Right renal pelvis (tissue), 4 donors: ENCODE measurements at places on chromosomes 7 and 10.

GRCh38 chr7:150964593-150965111 lies 13.5 kb downstream of the KCNH2 start:
- no peak for DNase-seq

- DNase-seq, result no peak
These were observed 23.6 kb upstream of the VSIR start for GRCh38 chr10:71796749-71797405.

GRCh38 chr7:102239206-102239820 lies 47.4 kb upstream of the SH2B2 start:
- DNase-seq, result no peak

- DNase-seq, result no peak
These were observed 16.6 kb downstream of the ZNF862 start for GRCh38 chr7:149854611-149855360.

- no peak for DNase-seq
These were observed 77.3 kb upstream of the GRID1 start for GRCh38 chr10:86443936-86444335.

GRCh38 chr10:3658766-3659165 lies 126.2 kb downstream of the KLF6 start:
- DNase-seq, result no peak

- no peak for DNase-seq
These were observed 8.0 kb downstream of the SLC18A2 start for GRCh38 chr10:117248750-117249465.

GRCh38 chr7:55185941-55186609 lies 167.3 kb downstream of the EGFR start:
- no peak for DNase-seq
